ENCODE measurements at places on chromosomes 12 and 14. TPM values are rescaled to one million over a fixed set of nuclear protein-coding genes. Genes with fewer than 3 reads are reported as not detected.

Gene PTCSC3
- total RNA-seq: not detected

Gene AACS
- 50.5 TPM for total RNA-seq

Gene ALX1
- not detected for total RNA-seq

Gene LMO3
- total RNA-seq: not detected

Gene TEX52
- not detected for total RNA-seq

Gene SOAT2
- not detected for total RNA-seq

Gene PMCH
- total RNA-seq: not detected

Gene RPAP3
- 11.6 TPM for total RNA-seq

Gene TAS2R8
- total RNA-seq: not detected
